CD4-positive, alpha-beta T cell treated with Interleukin-15 for 1 hour (primary cell): ENCODE measurements at places on chromosomes 16 and 17.
A peak's percentile ranks its signal among the peaks of the same experiment; 100 is the strongest.

GRCh38 chr16:280991-281659, 734 bp downstream of the ARHGDIG start:
- DNase-seq, result no peak

- no peak for DNase-seq
These were observed 71.2 kb downstream of the TNRC6C start for GRCh38 chr17:78029697-78030096.

DNA sequence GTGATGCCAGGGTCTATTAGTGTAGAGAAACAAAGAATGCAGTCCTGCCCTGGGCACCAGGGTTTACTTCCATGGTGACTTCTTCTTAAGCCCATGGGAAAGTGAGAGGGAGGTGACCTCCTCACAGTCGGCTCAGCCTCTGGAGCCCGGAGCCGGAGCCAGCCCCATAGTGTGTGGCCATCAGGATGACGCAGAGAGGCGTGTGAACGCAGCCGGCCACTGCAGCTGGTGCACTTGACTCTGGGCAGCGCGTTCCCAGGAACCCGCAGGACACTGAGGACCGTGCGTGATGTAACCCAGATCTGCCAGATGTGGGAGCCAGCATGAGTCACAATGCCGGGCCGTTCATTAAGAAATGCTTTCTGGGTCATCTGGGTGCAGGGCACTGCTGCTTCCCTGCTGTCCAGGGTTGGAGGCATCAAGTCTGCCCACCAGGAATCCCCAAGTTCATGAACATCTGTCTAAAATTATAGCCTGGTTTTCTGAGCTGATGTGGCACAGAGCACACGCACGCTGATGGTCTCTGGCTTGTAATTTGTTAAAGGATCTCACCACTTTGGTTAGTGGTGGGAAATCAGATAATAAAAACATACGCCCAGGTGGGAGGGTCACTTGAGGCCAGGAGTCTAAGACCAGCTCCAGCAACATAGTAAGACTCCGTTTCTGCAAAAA, 114.1 kb downstream of the PITPNC1 start:
- DNase-seq, result peak; percentile 58

GRCh38 chr17:66464921-66465320, 162.5 kb downstream of the PRKCA start:
- DNase-seq, result no peak

DNA sequence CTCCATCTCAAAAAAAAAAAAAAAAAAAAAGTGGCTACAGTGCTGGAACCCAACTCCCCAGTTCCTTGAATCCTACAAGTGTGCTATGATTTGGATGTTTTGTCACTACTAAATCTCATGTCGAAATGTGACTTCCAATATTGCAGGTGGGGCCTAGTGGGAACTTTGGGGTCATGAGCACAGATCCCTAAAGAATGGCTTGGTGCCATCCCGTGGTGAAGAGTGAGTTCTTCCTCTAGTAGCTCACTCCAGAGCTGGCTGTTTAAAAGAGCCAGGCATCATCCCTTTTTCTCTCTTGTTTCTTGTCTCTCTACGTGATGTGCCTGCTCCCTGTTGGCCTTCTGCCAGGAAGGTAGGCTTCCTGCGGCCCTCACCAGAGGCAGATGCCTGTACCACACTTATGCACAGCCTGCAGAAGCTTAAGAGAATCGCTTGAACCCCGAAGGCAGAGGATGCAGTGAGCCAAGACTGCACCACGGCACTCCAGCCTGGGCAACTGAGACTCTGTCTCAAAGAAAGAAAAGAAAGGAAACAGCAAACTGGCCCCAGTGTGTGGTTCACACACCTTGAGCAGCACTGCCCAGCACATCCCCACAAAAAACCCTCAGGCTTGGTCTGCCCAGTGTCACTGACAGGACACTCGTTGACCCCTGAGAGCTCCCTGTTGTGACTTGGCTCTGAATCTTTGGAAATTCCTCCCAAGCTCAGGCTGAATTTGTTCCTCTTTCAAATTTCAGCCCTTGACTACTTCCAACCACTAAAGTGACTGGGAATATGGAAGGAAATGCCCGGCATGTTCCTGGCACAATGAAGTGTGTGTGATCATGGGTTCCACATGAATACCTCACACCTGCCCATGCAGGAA, 3.1 kb downstream of the MT1E start:
- DNase-seq, result no peak

- no peak for DNase-seq
These were observed 3.0 kb upstream of the BAHCC1 start for GRCh38 chr17:81391936-81392908.

GRCh38 chr17:66255527-66255971, 26.3 kb upstream of the APOH start:
- DNase-seq, result no peak

GRCh38 chr16:76835339-76835738, 355.7 kb upstream of the MON1B start:
- DNase-seq, result no peak

GRCh38 chr16:53960954-53961616, 257.1 kb downstream of the FTO start:
- DNase-seq, result no peak

DNA sequence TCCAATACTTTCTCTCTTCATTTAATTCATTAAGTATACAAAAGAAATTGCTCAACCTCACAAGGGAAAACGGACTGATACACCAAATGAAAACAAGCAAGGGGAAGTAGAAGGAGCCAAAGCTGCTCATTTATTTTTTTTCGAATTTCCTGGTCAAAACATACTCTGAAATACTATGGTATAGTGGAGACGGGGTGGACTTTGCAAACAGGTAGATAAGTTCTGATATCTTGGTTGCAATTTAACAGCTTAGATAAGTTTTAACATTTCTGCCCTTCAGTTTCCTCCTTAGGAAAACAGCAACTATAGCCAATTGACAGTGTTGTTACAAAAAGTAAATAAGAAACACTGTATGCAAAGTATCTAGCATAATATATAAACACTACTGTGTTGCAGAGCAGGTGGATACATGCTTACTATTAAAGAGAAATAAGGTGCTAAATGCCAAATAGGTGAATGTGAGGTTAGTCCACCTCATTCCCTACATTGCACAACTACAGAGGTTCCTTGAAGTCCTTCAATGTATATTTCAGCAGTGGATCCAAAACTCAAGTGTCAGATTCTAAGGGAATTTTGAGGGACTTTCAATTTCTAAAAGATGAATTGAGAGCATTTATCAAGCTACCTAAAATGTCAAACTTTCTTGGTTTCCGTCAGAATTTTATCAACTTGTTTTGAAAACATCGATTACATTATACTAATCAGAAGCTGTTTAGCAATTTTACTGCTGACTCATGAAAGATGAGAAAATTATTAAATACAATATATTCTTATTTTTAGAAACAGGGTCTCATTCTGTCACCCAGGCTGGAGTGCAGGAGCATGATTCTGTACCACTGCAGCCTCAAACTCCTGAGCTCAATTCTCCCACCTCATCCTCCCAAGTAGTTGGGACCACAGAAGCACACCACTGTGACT, 11.0 kb downstream of the CCDC47 start:
- DNase-seq, result no peak

DNA sequence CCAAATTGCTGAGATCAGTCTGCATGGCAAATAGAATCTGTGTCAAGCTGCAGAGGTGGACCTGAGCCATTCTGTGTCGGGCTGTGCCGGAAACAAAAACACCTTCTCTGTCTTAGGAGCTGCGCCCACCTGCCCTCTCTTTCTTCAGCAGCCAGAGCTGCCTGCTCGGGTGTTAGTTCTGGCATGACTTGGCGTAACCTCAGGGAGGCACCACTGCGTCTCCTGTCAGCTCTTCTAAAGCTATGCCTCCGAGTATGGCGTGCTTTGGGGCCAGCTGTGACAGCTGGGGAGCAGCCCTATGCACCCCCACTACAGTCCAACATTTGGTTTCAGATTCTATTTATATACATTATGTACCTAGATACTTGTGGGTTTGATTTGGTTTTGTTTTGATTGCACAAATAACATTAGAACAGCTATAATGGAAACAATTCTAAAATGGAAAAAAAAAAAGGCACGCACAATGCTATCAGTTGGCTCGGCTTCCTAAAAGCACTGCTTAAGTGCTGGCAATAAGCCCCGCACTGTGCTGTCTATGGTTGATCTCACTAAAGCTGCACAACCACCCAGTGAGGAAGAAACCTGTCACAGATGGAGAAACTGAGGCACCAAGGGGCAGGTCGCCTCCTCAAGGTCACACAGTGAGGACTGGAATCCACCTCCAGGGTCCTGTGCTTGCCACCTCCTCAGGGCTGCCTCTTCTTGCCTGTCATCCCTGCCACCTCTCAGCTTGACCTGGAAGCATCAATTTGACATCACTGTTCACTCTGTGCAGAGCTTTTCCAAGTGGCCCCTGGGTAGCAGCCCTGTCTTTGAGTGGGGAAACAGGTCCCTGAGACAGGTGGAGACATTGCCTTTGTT, 18.7 kb upstream of the ADGRG1 start:
- peak; percentile 41 for DNase-seq

DNA sequence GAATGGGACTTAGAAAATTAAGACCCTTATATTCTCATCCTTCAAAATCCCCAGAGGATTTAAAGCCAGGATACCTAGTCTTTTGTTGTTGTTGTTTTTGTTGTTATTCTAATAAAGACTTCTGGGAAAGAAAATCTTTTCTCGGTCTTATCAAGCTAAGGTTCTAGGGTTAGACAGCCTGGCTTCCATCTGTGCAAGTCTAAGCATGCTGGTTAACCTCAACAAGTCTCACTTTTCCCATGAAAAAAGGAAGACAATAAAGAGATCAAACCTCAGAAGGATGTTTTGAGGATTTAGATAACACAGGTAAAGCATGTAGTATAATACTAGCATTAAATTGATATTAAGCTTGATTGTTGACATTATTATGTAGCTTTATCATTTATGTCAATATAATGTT, 486.4 kb upstream of the SOX9 start:
- DNase-seq, result no peak

- DNase-seq, result peak; percentile 58
These were observed 1.2 kb upstream of the COG1 start for GRCh38 chr17:73191443-73192205.

DNA sequence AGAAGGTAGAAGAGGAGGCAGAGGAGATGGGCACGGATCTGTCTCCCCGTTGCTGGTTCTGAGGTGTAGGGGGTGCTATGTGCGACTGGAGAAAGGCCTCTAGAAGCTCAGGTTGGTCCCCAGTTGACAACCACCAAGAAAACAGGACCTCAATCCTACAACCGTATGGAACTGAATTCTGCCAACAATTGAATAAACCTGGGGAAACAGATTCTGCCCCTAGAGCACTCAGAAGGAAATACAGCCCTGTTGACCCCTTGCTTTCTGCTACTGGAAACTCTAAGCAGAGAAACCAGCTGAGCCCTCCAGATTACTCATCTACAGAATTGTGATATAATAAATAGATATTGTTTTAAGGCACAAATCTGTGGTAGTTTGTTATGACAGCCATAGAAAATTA, 313.0 kb upstream of the GOT2 start:
- no peak for DNase-seq

DNA sequence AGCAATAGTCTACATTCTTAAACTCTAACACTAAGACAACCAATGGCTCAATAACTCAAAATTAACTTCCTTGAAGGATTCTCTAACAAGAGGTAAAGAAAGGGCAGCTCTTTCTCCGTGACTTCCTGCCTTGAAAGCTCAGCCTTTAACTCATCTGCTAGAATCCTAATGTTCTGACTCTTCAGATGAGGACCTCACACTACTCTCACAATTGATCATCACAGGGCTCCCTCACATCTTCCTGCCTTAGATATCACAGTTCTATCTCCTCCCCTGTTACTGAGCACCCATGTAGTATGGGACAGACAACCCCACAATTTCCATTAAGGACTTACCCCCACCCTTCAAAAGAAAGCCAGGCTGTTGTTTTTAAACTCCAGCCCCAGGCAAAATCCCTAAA, 33.5 kb downstream of the SMURF2 start:
- DNase-seq, result no peak

- peak; percentile 16 for DNase-seq
These were observed 360.4 kb downstream of the SEC14L1 start for GRCh38 chr17:77501101-77501566.

DNA sequence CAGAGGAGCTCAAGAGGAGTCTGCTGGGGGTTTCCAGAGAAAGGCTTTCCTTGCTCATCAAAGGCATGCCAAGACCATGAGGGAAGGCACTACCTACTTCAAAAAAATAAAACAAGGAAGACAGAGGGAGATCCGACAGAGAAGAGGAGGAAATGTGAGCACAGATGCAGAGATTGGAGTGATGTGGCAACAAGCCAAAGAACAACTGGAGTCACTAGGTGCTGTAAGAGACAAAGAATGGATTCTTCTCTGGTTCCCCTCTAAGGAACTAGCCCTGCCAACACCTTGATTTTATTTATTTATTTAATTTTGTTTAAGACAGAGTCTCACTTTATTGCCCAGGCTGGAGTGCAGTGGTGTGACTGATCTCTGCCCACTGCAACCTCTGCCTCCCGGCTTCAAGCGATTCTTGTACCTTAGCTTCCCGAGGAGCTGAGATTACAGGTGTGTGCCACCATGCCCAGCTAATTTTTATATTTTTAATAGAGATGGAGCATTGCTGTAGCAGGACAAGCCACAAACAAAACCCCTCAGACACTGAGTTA, 13.8 kb upstream of the ACSF2 start:
- no peak for DNase-seq

DNA sequence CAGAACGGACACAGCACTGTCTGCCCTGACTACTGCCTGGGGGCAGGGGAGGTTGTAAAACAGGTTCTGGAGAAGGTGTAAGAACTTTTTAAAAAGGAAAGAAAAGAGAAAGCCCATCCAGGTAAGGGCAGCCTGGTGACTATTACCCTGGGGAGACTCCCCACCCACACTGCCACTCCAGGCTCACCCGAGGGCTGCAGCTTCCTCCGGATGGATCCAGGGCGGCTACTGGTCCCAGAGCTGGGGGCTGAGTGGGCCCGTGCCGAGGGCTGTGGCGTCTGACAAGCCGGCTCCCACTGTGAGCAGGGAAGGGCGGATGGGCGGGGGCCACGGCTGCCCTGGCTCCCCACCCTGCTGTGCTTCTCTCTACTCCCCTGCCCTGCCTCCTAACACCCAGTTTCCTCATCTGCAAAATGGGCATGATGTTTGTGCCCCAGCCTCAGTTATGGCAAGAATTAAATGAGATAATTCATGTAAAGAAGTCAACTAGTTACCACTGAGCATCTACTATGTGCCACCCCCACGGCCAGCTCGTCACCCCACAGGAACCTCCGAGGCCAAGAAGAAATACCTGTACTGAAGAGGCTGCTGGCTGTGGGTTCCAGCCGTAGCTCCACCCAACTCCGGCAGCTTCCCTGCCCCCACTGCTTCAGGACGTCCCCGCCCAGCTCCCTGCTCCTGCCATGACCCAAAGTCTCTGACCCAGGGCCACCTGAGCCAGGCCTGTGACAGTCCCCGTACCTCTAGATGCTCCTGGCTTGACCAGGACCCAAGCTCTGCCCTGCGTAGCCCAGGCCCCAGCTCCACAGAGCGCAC, 24.2 kb downstream of the KATNB1 start:
- no peak for DNase-seq

- DNase-seq, result no peak
These were observed 185.1 kb downstream of the KIF2B start for GRCh38 chr17:54007855-54008254.

GRCh38 chr16:17318238-17318637, 152.5 kb downstream of the XYLT1 start:
- DNase-seq, result no peak
